ENCODE measurements at places on chromosomes 7 and 10.

DNA sequence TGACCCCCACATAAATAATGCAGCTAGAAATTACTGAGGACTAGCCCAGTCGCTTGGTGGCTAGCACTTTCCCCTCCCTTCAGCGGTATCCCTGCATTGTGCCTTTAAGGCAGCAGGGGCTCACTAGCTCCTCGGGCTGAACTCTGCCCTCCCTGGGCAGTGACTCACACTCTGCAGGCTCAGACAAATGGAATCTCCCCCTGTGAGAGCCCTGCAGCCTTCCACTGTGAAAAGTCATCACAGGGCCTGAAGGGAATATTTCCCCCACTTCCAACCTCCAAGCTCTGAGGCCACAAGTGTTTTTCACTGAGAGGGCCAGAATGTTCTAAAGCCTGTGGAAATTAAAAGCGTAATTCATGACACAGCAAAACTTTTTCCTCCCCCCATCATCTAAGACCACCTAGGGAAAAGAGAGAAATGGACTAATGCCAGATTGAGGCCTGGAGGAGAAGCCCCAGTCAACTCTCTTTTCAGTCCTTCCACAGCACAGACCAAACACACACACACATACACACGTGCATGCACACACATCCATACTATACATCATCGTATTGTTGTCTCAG lies 93.6 kb upstream of the COL1A2 start:
- no peak for DNase-seq

GRCh38 chr10:80372675-80373074 lies 16.1 kb downstream of the DYDC2 start:
- DNase-seq = no peak

- no peak for DNase-seq
Measured at GRCh38 chr10:14389981-14390590, 59.4 kb upstream of the FRMD4A start.

- no peak for DNase-seq
Measured at GRCh38 chr10:124366825-124367224, 51.9 kb downstream of the OAT start.

GRCh38 chr7:149669121-149669818 lies 104.1 kb downstream of the ZNF467 start:
- DNase-seq = no peak

GRCh38 chr7:1361016-1361755 lies 98.1 kb downstream of the MICALL2 start:
- no peak for DNase-seq

DNA sequence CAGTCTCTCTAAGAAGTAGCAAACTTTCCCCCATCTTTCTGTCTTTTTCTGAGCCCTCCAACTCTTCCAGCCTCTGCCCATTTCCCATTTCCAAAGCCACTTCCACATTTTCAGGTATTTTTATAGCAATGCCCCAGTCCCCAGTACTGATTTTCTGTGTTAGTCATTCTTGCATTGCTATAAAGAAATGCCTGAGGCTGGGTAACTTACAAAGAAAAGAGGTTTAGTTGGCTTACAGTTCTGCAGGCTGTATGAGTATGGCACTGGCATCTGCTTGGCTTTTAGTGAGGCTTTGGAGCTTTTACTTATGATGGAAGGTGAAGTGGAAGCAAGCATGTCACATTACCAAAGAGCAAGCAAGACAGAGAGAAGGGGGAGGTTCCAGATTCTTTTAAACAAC lies 17.2 kb downstream of the PLCE1 start:
- no peak for DNase-seq

DNA sequence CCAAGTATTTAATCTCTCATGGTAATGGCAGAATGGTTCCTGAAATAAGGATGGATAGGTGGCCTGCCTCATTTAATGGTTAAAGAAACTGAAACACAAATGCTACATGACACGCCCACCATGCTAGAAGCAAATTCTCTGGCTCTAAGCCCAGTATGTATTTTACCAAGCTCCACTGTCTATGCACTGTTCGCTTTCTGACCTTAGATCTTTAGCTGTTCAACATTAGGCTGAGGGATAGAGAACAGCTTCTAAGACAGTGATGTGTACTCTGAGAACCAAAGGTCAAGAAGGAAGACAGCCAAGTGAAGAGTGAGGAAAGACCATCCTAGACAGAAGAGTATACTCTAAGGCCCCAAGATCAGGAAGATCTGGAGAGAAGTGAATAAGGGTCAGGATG lies 26.6 kb downstream of the FAM3C start:
- no peak for DNase-seq

DNA sequence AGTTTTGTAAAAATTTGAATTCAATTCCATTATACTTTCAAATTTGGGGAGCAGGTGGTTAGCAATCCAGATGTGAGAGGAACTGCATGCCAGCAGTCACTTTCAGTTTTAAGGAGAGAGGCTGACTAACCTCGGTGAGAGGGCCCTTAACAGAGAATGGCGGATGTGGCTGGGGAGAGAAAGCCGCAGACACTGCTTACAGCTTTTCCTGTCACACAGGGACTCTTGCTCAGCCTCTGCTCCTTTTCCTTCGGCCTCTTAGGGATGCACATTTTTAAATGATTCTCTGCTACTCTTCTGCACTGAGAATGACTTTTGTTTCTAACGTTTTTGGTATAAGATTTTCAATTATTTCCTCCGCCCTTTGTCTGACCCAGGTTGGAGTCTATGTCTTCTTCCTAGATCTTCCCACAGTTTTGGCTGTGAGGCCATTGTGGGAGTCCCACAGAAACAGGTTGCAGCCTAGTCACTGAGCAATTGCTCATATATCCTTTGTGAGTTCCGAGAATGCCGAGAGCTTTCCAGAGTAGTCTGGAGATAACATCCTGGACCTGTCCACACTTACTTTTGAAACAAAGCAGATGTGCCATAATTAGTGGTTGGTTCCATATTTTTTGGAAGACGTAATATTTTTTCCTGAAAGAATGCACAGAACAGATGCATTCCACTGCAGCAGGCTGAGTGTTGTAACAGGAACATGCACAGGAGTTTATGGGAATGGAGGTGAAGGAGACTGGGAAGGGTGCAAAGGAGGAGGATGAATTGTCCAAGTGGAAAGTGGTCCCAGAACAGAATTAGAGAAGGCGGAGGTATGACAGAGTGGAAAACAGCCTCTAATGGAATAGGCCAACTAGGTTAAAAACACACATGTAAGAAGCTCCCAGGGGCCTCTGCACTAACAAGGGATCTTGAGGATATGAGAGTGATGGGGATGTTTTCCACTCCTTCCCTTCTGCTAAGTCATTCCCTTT lies 168.0 kb upstream of the ZNF32 start:
- DNase-seq = peak; percentile 66

DNA sequence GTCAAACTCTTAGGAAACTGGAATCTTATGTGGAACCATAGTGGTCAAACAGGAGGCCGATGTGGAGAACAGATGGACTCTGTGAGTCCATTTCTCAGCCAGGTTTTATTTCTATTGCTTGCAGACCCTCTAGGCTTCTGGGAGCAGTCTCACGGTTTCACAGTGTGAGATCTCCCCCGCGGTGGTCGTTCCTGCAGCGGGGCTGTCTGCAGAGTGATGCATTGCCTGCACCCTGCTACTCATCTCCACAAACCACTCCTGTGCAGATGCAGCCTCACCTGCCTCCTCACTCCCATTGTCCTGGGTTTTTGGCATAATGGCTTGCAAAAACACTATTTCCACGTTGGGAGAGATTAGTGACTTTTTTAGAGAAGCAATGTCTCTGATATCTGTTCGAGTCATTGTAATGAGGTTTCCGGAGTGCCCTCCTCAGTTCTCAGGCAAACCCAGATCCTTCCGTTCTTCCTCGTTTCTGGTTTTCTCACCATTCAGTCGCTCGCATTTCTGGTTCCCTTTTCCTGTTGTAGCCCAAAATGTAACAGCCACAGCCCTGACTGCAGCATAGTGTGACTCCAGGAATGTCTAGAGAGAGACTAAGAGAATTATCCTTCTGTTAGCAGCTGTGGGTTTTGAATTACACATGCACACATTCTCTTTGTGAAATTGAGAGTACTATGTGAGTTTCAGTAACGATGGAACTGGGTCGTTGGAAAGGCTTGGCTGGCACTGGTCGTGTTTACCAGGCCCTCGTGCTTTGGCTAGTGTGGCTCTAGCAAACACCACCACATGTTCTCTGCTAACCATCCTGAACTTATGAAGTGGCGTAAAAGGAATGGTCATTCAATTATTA lies 30.2 kb downstream of the ACADSB start:
- no peak for DNase-seq

- no peak for DNase-seq
Measured at GRCh38 chr10:26728957-26729356, 31.5 kb downstream of the PDSS1 start.

GRCh38 chr10:116720241-116720643 lies 22.1 kb downstream of the HSPA12A start:
- DNase-seq = no peak

DNA sequence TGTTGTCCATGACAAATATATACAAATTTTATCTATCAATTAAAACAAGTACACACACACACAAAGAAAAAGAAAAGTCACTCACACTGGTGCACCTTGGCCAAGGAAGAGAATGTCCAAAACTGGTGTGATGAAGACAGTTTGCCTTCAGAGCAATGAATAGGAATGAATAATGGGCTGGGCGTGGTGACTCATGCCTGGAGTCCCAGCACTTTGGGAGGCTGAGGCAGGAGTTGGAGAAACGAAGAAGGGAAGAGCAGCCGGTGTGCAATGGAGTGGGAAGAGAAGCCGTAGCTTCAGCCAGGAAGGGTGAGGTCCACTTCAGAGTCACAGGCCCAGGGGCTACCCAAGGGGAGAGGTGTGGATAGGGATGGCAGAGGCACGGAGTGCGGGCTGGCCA lies 253.6 kb downstream of the CCSER2 start:
- no peak for DNase-seq

DNA sequence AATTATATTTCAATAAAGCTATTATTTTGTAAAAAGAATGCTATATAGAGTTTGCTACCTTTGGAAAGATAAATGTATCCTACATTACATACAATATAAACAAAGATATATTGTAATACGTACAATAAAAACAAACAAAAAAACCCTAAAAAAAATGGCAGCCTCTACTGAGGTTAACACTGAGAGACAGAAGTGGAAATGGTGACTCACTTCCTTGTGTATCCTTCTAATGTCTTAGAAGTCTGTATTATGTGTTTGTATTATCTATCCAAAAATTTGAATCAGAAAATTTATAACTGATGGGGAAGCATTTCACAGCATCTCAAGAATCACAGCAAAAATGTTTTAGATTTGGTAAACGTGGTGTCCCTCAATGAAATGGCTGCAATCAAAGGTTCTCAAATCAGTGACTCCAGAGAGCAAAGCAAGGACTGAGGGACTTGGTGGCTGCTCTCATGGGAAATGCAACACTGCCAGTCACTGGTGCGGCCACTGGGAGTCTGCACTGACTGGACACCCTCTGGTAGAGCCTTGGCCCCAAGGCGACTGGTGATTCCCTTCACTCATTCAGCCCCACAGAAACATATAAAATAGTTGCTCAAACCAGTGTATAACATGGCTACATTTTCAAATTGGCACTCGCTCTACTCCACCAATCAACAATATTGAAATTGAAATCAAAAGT lies 53.8 kb downstream of the PANK1 start:
- no peak for DNase-seq

DNA sequence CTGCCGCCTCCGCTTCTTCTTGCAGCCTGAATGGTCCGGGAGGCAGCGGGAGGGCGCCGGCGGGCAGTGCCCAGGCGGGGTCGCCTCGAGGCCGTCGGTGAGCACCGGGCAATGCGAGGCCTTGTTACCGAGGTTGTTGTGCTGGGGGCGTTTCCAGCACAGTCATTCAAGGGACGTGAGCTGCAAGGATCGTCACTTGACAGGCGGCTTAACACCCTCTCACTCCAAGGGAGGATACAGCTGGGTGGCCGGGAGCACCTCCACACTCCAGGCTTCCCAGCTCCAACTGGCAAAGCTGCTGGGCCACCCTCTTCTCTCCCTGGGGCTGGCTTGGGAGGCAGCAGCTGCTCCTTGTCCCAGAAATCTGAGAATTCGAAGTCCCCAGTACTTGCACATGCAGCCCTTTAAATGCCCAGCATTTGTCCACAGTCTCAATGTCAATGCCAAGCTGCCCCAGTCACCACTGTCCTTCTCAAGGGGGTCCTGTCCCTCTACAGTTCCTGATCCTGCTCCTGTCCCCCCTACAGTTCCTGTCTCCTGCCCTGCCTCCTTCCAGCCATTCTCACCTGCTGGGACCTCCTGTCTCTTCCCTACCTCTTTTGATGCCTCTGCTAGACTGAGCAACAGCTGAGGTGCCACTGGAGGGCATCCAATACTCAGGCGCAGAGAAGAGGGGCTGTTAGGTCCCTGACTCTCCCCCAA lies 4.4 kb upstream of the HOXA11 start:
- no peak for DNase-seq

DNA sequence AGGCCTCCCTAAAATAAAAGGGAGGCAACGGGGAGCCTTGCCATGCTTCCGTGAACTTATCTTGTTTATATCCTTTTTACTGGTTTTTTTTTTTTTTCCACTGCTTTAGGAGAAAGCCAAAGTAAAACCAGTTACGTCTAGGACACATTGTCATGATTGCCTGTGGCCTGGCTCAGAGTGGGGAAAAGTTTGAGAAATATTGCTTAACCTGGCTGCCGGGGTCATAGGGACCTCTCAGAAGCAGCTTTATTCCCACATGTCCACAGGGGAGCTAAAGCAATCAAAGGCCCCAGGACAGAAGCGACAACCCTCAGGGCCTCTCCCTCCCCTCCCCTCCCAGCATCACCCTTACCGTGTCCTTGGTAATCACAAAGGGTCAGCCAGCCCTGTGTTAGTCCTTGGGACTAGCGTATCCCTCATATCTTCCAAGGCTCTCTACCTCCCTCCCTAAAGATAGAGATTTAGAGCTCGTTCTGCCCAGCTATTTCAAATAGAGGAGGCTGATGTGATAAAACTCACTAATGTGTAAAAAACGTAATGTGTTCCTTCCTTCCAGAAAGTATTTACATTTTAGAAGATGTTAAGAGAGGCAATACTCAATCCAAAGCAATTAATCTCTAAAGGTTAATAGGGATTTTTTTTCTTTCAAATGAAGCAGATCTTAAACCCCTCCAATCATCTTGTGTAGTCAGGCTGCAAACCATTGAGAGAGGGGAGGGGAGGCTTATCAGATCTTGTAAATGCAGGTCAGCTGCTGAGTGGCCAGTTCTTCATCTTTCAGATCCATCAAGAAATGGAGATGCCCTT lies 64.8 kb upstream of the PRKAR2B start:
- no peak for DNase-seq

DNA sequence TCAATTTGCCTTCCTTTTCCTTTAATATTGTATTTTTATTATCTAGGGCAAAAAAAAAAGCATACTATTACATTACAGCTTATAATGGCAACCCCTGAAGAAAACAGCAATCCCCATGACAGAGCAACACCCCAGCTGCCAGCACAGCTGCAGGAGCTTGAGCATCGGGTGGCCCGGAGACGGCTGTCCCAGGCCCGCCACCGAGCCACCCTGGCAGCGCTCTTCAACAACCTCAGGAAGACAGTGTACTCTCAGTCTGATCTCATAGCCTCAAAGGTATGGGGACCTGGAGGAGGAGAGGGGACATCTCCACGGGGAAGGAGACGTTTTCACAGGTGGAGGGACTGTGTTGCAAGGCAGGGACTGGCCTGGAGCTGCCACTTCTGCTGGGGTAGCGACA lies 6.8 kb downstream of the STRA8 start:
- no peak for DNase-seq

GRCh38 chr7:10245406-10245805 lies 728.3 kb upstream of the PHF14 start:
- DNase-seq = no peak

- DNase-seq = no peak
Measured at GRCh38 chr10:15461353-15462108, 90.4 kb upstream of the FAM171A1 start.

- peak; percentile 6 for DNase-seq
Measured at GRCh38 chr10:31929261-31930022, 811 bp upstream of the ARHGAP12 start.

- DNase-seq = no peak
Measured at GRCh38 chr7:46812101-46812675, 769.7 kb downstream of the TNS3 start.

GRCh38 chr10:69641261-69641980 lies 11.4 kb downstream of the FAM241B start:
- no peak for DNase-seq
